Iris pigment epithelial cell (primary cell): ENCODE measurements at places on chromosomes 2 and 18.

- DNase-seq = no peak
Measured at GRCh38 chr2:101300164-101300563, 8.3 kb downstream of the RNF149 start.

GRCh38 chr2:169164311-169164710, 94.9 kb downstream of the DHRS9 start:
- no peak for DNase-seq

DNA sequence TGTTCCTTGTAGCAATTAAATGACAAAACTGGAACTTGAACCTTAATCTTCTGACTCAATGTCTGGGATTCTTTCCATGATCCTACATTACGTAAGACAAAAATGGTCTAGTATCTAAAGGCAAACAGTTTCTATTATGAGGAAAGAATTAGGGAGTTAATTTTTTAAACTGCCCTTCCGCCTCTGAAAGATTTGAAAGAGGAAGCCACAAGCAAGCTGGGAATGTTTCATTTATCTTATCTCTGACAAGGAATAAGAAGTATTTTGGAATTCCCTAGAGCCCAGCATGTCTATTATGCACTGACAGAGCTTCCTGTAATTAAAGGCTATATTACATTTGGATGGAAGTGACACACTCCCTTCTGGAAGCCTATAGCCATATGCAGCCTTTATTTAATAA, 558.8 kb upstream of the CDH2 start:
- peak; percentile 86 for DNase-seq

- no peak for DNase-seq
Measured at GRCh38 chr2:11368059-11368572, 23.7 kb upstream of the ROCK2 start.

DNA sequence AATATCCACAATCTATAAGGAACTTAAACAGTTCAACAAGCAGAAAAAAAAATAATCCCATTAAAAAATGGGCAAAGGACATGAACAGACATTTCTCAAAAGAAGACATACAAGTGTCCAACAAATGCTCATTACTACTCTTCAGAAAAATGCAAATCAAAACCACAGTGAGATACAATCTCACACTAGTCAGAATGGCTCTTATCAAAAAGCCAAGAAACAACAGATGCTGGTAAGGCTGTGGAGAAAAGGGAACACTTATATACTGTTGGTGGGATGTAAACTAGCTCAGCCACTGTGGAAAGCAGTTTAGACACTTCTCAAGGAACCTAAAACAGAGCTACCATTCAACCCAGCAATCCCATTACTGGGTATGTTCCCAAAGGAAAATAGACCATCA, 7.2 kb upstream of the CRYGB start:
- no peak for DNase-seq

DNA sequence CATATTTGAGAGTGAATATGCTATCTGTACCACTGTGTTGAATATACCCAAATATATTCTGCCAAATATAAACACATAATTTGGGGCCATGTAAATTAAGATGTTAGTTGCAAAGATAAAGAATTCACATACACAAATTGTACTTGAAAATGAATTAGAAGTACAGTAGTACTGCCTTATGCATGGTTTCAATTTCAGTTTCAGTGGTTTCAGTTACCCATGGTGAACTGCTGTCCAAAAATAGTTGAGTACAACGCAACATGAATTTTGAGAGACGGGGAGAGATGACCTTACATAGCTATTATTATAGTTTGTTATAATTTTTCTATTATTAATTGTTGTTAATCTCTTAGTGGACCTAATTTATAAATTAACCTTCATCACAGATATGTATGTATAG, 1313.0 kb upstream of the FAM98A start:
- DNase-seq = no peak

- peak; percentile 22 for DNase-seq
Measured at GRCh38 chr2:95328358-95329125, 31.4 kb downstream of the KCNIP3 start.

- no peak for DNase-seq
Measured at GRCh38 chr18:63247926-63248325, 71.6 kb downstream of the BCL2 start.

- DNase-seq = peak; percentile 33
Measured at GRCh38 chr2:74772046-74772445, 61.9 kb upstream of the HK2 start.

- DNase-seq = no peak
Measured at GRCh38 chr2:137806068-137806805, 158.0 kb upstream of the HNMT start.

GRCh38 chr2:102788216-102788884, 26.5 kb downstream of the TMEM182 start:
- DNase-seq = no peak

GRCh38 chr2:223994562-223995162, 37.4 kb downstream of the MRPL44 start:
- no peak for DNase-seq

DNA sequence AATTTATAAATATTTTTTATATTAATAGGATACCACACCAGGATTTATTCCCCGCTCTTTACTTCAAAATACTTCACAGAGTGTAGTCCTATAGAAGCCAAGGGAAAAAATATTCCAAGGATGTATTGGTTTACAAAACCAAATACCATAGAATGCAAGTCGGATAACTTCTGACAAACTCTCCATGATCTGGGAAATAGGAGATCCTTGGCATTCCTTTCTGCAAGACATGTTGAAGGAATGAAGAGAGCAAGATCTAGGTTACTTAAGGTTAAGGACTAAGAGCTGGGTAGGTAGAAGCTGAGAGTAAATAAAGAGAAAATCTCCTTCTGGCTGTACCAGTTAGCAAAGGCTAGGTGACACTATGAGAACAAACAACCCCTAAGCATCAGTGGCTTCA, 141.2 kb downstream of the LRATD1 start:
- DNase-seq = no peak

- DNase-seq = no peak
Measured at GRCh38 chr2:136185981-136186776, 68.2 kb upstream of the CXCR4 start.

GRCh38 chr2:211928201-211928600, 610.4 kb downstream of the ERBB4 start:
- no peak for DNase-seq

GRCh38 chr2:55010149-55010591, 40.1 kb downstream of the RTN4 start:
- DNase-seq = peak; percentile 52

- DNase-seq = peak; percentile 45
Measured at GRCh38 chr2:191617575-191617974, 60.4 kb upstream of the NABP1 start.

DNA sequence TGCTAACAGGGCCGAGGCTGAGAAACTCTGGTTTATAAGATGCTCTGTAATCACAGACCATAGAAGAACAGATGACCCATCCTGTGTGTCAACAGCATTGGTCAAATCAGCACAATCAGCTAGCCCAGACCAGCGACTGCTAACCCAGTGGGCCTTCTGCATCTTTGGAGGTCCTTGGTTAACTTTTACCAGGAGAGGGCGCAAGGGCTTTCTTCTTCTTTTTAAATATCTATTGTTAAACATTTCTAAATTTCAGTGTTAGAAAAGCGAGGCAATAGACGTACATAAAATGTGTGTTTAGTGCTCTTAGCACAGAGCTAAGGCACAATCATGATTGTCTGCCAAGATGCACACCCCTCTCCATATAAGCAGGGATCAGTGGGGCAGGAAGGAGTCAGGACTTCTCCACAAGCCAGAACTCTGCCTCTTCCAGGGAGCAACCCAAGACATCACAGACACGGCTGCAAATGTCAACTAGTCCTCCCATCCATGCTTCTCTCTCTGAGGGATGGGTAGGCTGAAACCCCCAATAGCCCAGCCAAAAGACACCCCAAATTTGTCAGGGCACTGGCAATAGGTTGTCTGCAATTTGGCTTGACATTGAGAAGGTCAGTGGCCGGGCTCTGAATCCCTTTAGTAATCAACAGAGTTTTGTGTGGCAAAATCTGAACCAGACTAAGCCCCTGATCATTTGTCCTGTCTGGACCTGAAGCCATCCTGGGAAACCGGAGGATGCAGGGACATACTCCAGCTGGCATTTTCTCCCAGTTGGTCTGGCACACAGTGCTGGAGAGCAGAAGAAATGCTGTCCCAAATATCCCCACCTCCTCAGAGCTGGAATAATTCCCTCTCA, 188.2 kb downstream of the BCL2 start:
- DNase-seq = peak; percentile 52
